ELR (cell line): ENCODE measurements at places on chromosomes 6 and 20.

DNA sequence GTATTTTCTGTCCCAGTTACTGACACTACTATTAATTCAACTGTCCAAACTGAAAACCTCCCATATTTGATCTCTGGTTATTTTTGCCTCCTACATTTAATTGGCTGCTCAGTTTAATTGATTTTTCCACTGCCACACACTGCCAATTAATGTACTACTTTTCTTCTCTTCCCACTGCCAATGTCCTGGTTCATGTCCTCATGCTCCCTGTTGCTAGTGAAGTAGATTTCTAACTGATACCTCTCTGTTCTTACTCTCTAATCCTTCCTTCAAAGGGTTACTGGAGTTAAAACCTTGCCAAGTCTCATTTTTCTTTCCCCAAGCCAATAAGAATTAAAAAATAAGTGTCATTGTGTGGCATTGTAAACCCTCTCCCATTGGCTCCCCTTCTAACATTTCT, 440.6 kb upstream of the JAG1 start:
- DNase-seq = no peak

DNA sequence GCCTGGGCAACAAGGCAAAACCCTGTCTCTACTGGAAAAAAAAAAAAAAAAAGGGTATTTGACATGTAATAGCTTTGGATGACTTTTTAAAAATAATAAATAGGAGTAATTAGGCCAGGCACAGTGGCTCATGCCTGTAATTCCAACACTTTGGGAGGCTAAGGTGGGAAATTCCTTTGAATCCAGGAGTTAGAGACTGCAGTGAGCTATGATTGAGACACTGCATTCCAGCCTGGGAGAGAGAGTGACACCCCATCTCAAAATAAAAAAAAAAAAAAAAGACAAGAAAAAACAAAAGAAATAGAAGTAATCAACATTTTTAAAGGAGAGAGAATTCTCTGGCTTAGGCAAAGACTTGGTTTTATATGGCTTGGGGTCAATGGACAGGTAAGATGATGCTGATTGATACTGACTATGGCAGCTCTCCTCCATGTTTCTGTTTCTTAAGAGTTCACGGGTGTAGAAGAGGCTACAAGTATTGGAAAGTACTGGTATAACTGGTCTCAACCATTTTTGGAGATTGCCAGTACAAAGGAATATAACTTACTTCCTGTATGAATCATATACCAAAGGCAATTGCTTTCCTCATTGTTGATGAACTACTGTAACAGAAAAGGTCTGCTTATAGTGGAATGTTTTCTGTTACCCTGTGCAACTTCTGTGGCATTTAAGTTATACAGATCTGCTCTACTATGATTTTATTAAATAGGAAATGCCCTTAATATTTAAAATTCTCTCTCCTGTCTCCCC, 10.1 kb downstream of the MAP3K5 start:
- peak; percentile 69 for DNase-seq

DNA sequence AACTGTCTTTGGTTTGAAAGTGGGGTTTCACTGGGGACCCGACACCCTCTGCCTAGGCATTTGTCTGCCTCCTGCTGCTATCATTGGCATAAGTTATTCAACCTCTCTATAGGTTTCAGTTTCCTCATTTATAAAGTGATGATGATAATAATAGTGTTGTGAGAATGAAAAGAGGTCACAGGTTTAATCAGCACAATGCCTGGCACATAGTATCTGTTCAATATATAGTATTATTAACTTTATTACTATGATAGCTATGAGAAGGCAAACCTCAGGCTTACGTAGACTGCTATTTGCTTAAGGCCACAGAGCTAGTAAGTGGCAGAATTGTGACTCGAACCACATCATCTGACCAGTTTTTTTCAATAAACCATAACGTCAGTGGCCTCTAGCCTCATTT, 256.8 kb downstream of the CDKAL1 start:
- DNase-seq = no peak

- no peak for DNase-seq
These were observed 22.0 kb upstream of the DDR1 start for GRCh38 chr6:30862156-30862875.

- DNase-seq = no peak
These were observed 217.2 kb upstream of the PRDM1 start for GRCh38 chr6:105868823-105869460.

- peak; percentile 25 for DNase-seq
These were observed 236.3 kb downstream of the PTPRK start for GRCh38 chr6:128284128-128284527.

GRCh38 chr6:31822036-31822821, 5.3 kb upstream of the HSPA1B start:
- DNase-seq = peak; percentile 85

GRCh38 chr6:154534531-154534930, 24.0 kb upstream of the CNKSR3 start:
- DNase-seq = no peak

DNA sequence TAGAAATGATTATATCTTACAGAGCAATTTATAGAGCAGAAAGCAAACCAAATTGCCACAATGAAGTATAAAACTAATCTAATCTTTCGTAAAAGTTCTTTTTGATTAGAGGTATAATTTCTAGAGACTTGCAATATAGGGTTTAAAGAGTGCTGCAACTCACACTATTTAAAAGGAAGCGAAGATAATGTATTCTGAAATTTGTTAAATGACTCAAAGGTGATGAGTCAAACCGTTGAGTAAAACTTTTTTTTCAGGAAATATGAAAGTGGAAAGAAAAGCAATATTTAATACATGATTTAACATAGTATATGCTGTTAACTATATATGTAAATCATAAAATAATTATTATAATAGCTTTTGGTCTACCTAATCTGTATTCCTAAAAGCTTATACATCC, 133.6 kb downstream of the SYNE1 start:
- DNase-seq = peak; percentile 57

DNA sequence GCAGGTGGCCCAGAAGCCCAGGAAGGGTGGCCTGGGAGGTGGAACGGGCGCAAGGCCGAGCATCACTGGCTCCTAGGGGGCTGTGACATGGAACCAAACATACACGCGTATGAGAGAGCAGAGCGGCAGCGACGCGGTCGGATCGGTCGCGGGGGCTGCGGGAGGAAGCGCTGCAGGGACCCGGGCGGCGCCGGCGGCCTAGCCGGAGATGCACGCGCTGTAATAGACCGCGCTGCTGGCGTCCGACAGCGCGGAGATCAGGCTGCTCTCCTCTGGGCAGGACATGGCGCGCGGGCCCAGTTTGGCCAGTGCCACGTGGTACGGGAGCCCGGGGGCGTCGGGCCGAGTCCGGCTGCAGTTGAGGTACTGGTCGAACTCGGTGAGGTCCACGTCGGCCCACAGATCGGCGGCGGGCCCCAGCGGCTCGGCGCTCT, 1.5 kb downstream of the SOX18 start:
- DNase-seq = no peak

- no peak for DNase-seq
These were observed 79.2 kb upstream of the STMND1 start for GRCh38 chr6:17022604-17023003.

DNA sequence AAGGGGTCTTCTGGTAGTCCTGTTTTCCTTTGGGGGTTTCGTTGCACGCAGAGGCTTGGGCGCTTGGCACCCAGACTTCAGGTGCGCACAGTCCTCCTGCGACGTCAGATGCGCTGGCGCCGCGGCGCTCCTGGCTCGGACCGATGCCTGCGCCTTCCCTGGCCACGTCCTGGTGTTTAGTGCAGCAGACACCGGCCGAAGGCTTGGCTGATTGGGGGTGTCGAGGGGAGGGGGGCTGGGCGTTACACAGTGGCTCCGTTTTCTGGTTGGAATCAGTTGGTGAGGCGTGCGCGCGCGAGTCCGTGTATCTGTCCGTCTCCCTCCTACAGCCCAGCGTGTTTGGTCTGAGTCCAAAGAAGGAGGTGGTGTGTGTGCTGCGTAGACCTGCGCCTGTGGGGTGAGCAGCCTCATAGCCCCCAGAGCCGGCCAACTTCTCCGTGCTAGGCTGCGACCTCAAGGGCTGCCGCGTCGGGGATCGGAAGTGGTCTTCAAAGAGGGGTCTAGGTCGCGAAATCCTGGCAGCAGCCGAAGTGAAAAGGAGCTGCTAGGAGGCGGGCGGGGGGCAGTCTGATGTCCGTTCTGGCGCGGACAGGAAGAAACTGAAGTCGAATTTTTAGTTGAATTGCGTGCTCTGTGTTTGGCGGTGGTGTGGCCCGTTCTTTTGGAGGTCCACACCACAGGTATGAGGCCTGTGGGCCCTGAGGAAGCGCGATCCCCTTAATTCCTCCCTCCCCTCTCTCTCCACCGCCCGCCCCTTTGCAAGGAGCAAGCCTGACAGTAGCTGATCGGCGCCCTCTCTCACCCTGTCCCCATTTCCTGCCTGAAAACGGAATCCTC, 1.5 kb downstream of the SYNDIG1 start:
- DNase-seq = no peak

DNA sequence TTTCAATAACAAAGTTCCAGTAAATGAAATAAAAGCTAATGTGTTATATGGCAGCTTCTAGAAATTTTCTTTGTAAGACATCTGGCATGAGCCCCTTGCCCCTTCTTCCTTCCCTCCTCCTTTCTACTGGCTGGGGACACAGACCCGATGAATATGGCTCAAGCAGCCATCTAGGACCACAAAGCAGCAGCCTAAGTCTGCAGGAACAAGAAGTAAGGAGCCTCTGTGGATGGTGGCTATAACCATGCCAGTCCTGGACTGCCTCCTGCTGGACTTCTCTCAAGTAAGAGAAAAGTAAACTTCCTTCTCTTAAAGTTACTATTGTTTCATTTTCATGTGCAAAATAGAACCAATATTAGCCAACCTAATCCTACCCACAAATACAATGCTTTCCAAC, 114.9 kb upstream of the DST start:
- peak; percentile 65 for DNase-seq

DNA sequence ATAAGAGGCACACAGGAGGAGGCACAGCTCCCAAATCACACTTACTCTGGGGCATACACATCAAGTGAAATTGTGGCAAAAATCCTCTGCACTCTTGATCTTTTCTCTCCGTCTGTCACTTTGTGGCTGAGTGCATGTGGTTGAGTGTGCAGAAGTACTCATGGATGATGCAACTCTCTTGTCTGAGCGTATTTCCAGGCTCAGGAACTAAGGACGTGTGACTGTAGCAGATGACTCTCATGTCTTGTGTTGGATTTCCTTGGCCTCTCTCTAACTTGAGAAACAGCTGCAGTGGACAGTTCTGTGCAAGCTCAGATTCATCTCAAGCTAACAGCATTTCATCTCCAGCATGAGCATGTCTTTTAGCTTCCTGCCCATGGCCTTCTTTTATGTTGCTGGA, 245.4 kb upstream of the FLRT3 start:
- peak; percentile 0 for DNase-seq

GRCh38 chr6:45619211-45619760, 241.6 kb upstream of the SUPT3H start:
- DNase-seq = no peak

- DNase-seq = peak; percentile 64
These were observed 3.4 kb upstream of the TBC1D7 start for GRCh38 chr6:13331516-13332348.

- DNase-seq = no peak
These were observed 42.7 kb downstream of the PRL start for GRCh38 chr6:22253955-22254655.

- peak; percentile 24 for DNase-seq
These were observed 3.4 kb upstream of the TMEM14C start for GRCh38 chr6:10719296-10719963.

- DNase-seq = peak; percentile 94
These were observed 24.0 kb upstream of the HDAC2 start for GRCh38 chr6:113994934-113995342.

- no peak for DNase-seq
These were observed 37.3 kb downstream of the ADGRG6 start for GRCh38 chr6:142339113-142339512.

DNA sequence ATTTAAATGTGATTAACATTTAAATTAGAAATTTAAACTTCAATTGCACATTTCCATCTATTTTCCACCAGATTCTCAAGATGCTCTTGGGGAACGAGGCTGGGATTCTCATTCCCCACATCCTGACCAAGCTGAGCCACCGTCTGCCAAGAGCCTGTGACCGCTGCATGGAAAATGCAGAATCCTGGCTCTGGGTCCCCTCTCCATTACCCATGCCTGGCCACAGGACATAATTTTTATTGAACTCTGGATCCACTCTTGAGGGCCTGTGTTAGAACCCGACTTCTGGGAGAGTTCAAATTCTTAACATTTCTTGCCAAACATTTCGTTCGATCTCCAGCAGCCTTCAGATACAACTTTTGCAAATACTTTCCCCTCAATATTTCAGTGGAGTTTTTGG, 201.6 kb upstream of the SNX9 start:
- DNase-seq = no peak

- no peak for DNase-seq
These were observed 34.1 kb downstream of the ERGIC3 start for GRCh38 chr20:35575958-35576357.

GRCh38 chr6:116003668-116004067, 57.0 kb downstream of the FRK start:
- DNase-seq = no peak

GRCh38 chr6:169557887-169558286, 143.9 kb downstream of the WDR27 start:
- no peak for DNase-seq

DNA sequence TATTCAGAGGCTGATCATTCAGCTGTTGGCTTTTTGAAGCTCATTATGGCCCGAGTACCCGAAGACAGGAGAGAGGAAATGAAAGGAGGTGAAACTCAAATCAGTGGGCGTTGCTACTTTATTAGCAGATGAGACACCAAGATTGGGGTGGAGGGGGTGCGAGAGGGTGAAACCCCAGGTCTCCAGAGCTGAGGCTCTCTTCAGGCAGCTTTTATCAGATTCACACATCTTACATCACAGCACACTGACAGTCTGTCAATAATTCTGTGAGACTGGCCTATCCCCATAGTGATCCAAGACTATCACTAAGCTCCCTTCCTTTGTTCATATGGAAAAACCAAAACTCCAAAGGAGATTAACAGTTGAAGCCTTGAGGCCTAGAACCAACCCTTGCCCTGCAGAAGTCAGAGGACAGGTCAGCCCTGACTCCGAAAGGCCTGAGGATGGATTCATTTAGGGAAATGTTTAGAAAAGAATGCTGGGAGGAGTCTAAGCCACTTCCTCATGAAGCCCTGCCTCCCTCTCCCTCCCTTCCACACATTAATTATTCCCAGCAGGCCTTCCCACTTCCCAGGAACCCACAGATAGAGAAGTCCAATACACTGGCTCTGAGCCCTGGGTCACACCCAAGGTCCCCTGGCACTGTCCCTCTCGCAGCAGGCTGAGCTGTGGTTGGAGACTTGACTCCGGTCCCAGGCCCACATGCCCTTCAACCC, 23.2 kb downstream of the TRERF1 start:
- DNase-seq = no peak

DNA sequence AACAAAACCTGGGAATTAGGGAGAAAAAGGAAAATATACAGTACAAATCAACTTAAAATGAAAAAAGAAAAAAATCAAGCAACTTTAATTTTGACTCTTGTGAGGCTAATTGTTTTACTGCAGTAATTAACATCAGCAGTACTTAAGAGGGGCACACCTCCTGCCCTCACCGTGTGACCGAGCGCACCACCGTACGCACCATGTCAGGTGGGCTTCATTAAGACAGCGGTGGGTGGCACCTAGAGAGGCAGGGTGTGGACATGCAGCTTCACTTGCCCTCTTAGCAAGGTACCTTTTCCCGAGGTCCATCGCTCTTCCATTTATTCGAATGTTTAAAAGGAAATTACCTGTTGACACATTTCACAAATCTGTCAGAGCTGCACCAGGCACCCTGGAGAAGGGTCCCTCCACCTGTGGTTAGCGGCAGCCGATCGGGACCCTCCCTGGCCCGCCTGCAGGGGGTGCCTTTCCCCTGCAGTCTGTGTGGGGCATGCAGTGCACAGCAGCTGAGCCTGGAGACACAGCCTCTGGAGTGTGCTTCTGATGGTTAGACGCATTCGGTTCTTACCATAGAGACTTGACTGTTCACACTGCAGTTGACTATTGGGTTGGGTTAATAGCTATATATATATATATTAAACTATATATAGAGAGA, 184.1 kb downstream of the TMEM242 start:
- no peak for DNase-seq
